ENCODE measurements at places on chromosomes 5 and 9. TPM values are rescaled to one million over a fixed set of nuclear protein-coding genes. Genes with fewer than 3 reads are reported as not detected.

The RGS7BP gene
- total RNA-seq: not detected

The GPR21 gene
- total RNA-seq: not detected

The MYOT gene
- total RNA-seq: not detected

The TLE1 gene
- total RNA-seq: 80.2 TPM

The RANBP3L gene
- total RNA-seq: not detected

The SPAAR gene
- not detected for total RNA-seq

The OTULINL gene
- 13.5 TPM for total RNA-seq

The GZMA gene
- not detected for total RNA-seq

The FAM78A gene
- 0.48 TPM for total RNA-seq

Measured in A549 treated with ZK216348 at 1 μM for 4 hours (cell line).